G401 (cell line): ENCODE measurements at places on chromosomes 2 and 18. TPM values are rescaled to one million over a fixed set of nuclear protein-coding genes. Genes with fewer than 3 reads are reported as not detected.

CKAP2L gene
- total RNA-seq: 6.5 and 7.7 TPM in 2 replicates

DNA sequence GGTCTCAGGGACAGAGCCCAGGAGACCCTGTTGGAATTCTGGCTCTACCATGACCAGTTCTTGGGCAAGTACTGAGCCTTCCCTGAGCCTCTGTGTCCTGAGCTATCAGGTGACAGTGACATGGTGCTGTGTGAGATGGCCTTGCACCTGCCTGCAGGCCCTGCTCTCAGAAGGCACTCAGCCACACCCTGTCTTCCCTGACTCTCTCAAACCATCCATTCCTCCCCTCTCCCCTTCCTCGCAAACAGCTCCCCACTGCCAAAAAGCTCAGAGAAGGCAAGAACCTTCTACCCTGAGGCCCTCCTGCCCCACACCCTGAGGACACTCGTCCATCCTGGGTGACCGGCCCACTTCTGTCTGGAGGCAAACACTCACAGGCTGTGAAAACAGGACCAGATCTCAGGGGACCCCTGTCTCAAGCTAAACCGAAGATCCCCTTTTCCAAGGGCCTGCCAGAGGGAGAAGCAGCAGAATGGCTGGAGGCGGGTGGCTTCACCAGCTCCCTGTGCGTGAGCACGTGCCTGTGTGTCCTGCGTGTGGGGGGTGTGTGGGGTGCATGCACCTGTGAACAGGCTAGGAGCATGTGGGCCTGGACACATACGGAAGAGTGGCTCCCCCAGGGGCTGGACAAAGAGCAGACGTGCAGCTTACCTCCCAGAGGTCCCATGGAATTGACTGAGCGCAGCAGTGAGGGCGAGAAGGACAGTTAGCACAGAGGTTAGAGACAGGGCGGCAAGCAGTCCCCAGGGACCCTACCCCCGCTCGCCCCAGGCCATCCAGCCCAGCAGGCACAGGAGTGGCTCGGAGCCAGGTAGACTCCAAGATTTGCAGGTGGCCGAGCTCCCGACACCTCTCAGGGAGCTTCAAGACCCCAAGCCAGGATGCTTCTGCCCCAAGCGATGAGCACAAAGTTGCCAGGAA, 53.9 kb downstream of the BIN1 start:
- no peak for DNase-seq

DNA sequence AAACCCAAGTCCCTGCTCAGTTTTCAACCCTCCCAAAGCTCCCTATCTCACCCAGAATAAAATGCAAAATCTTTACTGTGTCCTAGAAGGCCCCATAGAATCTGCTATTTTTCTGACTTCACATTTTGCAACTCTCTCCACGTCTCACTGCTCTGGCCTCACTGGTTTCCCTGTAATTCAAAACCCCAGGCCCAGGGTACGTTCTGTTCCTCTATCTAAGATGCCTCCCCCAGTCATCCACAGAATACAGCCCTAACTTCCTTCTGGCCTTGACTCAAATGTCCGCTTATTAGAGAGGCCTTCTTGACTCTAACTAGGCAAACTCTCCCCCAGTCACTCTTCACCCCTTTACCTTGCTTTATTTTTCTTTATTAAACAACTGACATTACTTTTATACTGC, 42.0 kb downstream of the FAM161A start:
- no peak for DNase-seq

DNA sequence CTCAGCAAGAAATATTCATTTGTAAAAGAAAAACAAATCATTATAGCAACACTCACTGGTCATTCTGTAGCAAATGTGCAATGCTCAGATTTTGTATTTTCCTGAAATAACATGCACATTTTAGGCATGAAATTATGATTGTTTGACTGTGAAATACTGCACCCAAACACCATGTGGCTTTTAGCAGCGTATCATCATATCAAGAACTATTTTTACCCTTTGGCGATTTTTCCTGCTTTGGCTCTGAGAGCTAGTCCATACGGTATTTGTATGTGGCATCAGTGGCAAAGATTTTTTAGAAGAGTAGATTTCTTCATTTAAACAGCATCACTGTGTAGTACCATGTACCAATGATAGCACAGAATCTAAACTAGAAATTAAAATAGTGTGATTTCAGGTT, 493.1 kb downstream of the NR4A2 start:
- no peak for DNase-seq

ZAP70 gene
- total RNA-seq: not detected in 2 replicates

GRCh38 chr2:149860276-149860921, 272.8 kb upstream of the MMADHC start:
- DNase-seq: no peak

ABCB11 gene
- not detected in 2 replicates for total RNA-seq

- no peak for DNase-seq
Measured at GRCh38 chr2:143417428-143417827, 288.2 kb downstream of the ARHGAP15 start.

- DNase-seq: no peak
Measured at GRCh38 chr18:10009321-10010144, 95.7 kb downstream of the VAPA start.

SERPINB11 gene
- not detected in 2 replicates for total RNA-seq

TUBB8B gene
- total RNA-seq: 5.3 and 9.8 TPM in 2 replicates

DCDC2C gene
- total RNA-seq: not detected in 2 replicates

PAIP2B gene
- total RNA-seq: 1.1 and 2.4 TPM in 2 replicates

CAPN10 gene
- 37.6 and 43.0 TPM in 2 replicates for total RNA-seq
